WTC11 (cell line): ENCODE measurements at places on chromosomes 6 and 20. TPM values are rescaled to one million over a fixed set of nuclear protein-coding genes. Genes with fewer than 3 reads are reported as not detected.

DNA sequence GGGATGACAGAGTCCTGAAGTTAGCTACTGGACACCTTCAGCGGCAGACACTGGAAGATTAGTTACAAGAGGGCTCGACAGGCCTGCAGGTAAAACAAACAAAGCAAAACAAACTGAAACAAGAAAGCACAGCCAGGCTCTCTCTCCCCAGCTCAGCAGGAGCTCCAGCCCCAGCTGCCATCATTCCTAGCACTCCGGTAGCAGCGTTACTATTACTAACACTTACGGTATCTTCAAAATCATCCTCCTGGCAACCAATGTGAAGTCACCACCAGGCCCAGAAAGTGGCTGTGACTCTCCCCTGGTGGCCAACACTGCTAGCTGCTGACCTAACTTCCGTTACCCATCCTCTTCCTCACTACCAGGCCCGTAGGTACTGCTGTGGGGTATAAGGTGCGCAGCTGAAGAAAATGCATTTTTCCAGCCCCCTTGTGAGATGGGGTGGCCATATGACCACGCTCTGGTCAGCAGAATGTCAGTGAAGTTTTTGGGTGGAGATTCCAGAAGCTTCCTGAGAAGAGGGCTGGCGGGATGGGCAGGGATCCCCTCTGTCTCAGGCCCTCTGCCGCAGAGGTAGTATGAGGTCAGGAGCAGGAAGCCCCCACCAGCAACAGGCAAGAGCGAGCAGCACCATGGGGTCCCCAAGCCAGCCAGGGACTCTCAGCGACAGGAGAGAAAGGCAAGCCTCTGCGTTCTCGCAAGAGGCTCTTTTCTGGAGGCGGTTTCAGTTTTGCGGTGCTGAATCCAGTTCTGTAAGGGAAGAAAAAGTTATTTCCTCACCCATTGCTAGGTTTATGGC, 37.4 kb upstream of the TBXT start:
- no peak for DNase-seq
- no peak overlapping the region for H3K4me3 ChIP-seq
- no peak overlapping the region for H3K27ac ChIP-seq
- peaks cover 12% of the 10 kb centered on the region for H3K27me3 ChIP-seq
- H3K36me3 ChIP-seq, result no peaks in the 10 kb centered on the region

DNA sequence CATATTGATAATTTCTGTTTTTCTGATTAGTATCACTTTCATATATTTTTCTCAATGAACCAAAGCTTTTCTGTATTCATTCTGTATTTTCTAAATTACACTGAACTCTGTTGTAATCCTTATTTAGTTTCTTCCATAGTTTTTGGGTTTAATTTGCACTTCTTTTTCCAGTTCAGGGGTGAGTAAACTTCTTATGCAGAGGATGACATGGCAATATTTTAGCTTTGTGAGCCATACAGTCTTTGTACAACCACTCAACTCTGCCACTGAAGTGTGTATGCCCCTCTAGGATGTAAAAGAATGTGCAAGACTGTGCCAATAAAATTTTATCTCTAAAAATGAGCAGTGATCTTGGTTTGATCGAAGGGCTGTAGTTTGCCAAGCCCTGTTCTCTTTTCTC, 239.0 kb upstream of the CITED2 start:
- H3K27me3 ChIP-seq, result no peaks in the 10 kb centered on the region
- DNase-seq, result no peak
- H3K27ac ChIP-seq, result no peak overlapping the region

DNA sequence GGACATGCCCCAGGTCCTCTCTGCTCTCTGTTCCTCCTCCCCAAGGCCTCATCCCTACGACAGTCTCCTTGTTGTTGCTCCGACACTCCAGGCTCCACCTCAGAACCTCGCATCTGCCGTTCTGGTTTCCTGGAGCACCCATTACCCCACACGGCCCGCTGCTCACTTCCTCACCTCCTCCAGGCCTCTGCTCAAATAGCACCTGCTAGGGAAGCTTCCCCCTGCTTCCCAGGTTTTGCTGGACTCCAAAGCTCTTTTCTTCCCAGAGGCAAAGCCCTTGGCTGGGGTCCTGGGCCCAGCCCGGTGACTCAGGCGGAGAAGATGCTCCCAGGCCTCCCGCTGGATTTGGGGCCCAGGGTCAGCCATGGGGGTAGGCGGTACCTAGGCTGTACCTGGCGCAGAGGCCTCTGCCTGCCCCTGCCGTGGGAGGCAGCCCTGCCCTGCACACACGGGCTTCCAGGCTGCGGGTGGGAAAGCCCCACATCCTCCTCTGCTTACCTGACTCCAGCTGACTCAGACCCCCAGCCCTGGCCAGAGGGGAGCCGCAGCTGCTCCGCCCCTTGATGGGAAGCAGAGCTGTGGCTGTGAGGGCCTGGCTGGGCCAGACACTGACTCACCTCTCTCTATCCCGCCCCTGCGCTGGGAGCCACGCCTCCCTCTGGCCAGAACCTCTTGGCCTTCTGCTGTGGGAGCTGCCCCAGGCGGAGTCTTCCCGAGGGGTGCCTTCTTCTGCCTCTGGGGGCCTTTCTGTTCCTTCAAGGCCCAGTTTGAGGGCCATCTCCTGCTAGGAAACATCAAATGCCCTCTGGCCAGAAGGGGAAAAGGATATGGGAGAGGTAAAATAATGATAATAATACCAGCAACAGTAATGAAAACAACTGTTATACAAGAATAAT, 130.5 kb downstream of the CEBPB start:
- H3K4me3 ChIP-seq, result no peak overlapping the region
- peaks cover 14% of the 10 kb centered on the region for H3K4me1 ChIP-seq
- DNase-seq, result peak; percentile 90
- peaks cover 3% of the 10 kb centered on the region; the same call in 1 of the 2 replicates for H3K36me3 ChIP-seq
- H3K27me3 ChIP-seq, result no peaks in the 10 kb centered on the region; the same call in 1 of the 2 replicates

- no peak overlapping the region for H3K27ac ChIP-seq
- no peak for DNase-seq
Measured at GRCh38 chr6:115882174-115882573, 178.5 kb downstream of the FRK start.

- peak overlapping the region; percentile 86 for H3K4me3 ChIP-seq
- H3K4me1 ChIP-seq, result peaks cover 44% of the 10 kb centered on the region
- H3K36me3 ChIP-seq, result no peaks in the 10 kb centered on the region
- peaks cover 5% of the 10 kb centered on the region; the same call in 1 of the 2 replicates for H3K27me3 ChIP-seq
- peak overlapping the region; percentile 99 for H3K27ac ChIP-seq
Measured at GRCh38 chr6:128519132-128519930, 1.1 kb downstream of the PTPRK start.

DNA sequence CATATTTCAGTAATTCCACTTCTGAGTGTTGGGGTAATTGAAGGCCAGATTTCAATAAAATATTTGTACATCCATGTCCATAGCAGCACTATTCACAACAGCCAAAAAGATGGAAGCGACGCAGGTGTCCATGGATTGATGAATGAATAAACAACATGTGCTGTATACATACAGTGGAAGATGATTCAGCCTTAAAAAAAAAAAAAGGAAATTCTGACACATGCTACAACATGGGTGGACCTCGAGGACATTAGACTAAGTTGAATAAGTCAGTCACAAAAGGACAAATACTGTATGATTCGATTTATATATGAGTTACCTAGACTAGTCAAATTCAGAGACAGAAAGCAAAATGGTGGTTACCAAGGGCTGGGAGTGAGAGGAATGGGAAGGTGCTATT, 57.2 kb downstream of the TRAM2 start:
- no peaks in the 10 kb centered on the region for H3K27me3 ChIP-seq
- H3K27ac ChIP-seq, result peak overlapping the region; percentile 7
- H3K36me3 ChIP-seq, result peaks cover 8% of the 10 kb centered on the region
- no peak overlapping the region for H3K4me3 ChIP-seq

DNA sequence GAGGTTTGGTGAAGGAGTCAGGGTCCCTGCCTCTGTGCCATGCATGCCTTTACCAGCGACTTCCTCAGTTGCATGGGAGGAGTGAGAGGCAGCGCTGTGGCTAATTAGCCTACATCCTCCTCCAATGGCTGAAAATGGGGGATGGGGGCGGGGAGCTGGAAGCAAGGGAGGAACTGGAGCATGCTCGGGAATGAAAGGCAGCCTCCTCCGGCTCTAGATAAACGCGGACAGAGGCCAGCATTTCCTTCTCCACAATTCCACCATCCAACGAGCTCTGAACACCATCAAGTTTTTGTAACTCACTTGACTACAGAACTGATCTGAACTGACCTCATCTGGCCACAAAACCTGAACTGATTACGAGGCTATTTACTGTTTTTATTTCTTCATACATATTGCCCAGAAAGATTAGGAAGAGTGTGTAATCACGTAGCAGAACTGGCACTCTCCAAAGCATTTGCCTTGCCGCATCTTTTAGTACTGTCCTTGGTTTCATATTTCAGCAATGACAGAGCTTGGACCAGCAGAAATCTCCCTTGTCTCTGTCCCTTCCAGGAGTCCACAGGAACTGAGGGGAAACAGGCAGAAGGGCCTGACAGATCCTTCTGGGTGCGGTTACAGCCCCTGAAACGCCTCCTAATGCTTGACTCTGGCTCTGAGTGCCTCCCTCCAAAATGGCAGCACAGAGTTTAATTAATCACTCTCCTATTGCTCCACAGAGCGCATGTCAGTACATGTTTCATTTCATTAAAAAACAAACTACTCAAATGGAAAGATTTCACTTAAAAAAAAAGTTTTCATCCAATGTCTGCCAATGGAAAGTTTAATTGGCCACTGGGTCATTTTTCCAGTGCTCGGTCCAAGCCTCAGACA, 58.2 kb upstream of the TRAF3IP2 start:
- H3K4me1 ChIP-seq, result peaks cover 65% of the 10 kb centered on the region
- H3K4me3 ChIP-seq, result peak overlapping the region; percentile 50

- H3K27me3 ChIP-seq, result no peaks in the 10 kb centered on the region
- H3K36me3 ChIP-seq, result no peaks in the 10 kb centered on the region
- DNase-seq, result no peak
Measured at GRCh38 chr6:106519460-106520394, 109.6 kb downstream of the RTN4IP1 start.

DNA sequence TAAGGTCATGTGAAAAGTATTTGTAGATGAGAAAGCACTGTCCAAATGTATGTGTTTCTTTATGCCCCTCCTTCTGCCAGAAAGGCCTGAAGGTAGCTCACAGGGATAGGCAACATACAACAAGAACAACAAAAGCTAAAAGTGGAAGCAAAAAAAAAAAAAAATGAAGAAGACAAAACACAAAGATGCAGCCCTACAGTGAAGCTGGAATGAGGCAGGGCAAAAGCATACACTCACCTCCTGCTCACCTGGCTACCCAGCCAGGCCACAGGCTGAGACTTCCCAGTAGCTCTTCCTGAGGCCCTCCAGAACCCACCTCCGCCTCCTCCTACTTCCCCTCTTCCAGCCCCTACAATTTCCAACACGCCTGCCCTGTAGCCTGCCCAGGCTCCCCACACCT, 2.4 kb downstream of the UNC5CL start:
- DNase-seq, result no peak
- H3K27me3 ChIP-seq, result no peaks in the 10 kb centered on the region
- no peaks in the 10 kb centered on the region for H3K36me3 ChIP-seq
- peaks cover 15% of the 10 kb centered on the region for H3K4me1 ChIP-seq
- no peak overlapping the region for H3K27ac ChIP-seq

DNA sequence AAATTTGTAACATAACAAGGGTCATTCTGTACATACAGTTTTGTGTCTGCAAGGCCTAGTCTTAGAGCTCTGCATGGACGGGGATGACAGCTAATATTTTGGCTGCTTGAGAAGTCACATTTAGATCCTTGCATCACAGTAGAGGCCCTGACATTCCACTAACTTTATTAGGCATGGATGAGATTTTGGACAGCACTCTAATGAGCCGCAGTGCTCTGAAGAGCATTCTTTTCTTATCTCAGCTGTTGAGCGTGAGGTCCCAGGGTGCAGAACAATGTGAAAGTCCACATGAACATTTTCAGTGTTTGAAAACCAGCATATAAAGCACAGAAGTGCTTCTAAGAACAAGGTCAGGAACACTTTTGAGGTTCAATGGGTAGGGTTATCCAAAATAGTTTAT, 58.9 kb downstream of the IPCEF1 start:
- no peak overlapping the region for H3K27ac ChIP-seq
- H3K4me3 ChIP-seq, result no peak overlapping the region
- peaks cover 8% of the 10 kb centered on the region; the same call in 1 of the 2 replicates for H3K4me1 ChIP-seq

- DNase-seq, result no peak
- H3K27me3 ChIP-seq, result peaks cover 94% of the 10 kb centered on the region
- H3K4me1 ChIP-seq, result peaks cover 10% of the 10 kb centered on the region
- no peak overlapping the region for H3K4me3 ChIP-seq
- no peak overlapping the region for H3K27ac ChIP-seq
- H3K36me3 ChIP-seq, result no peaks in the 10 kb centered on the region
Measured at GRCh38 chr6:150036081-150036480, 10.7 kb upstream of the RAET1L start.

DNA sequence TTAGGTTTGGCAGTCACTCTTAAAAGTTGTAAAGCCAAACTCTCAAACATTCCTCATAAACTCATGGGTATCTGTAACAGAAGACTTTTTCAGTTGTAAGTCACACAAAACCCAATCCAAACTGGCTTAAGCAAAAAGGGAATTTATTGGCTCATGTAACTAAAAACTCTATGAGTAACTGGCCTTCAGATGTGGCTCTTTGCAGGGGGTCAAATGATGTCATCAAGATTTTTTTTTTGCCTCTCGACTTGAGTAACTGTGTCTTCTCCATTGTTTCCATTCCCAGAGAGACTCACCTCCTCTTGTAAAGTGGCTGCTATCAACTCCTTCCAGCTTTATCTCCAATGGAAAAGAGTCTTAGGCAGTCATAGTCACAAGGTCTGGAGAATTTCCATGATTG, 645.0 kb downstream of the DHX35 start:
- peaks cover 13% of the 10 kb centered on the region for H3K4me1 ChIP-seq
- peaks cover 19% of the 10 kb centered on the region for H3K27me3 ChIP-seq
- no peak overlapping the region for H3K4me3 ChIP-seq
- no peaks in the 10 kb centered on the region for H3K36me3 ChIP-seq

DNA sequence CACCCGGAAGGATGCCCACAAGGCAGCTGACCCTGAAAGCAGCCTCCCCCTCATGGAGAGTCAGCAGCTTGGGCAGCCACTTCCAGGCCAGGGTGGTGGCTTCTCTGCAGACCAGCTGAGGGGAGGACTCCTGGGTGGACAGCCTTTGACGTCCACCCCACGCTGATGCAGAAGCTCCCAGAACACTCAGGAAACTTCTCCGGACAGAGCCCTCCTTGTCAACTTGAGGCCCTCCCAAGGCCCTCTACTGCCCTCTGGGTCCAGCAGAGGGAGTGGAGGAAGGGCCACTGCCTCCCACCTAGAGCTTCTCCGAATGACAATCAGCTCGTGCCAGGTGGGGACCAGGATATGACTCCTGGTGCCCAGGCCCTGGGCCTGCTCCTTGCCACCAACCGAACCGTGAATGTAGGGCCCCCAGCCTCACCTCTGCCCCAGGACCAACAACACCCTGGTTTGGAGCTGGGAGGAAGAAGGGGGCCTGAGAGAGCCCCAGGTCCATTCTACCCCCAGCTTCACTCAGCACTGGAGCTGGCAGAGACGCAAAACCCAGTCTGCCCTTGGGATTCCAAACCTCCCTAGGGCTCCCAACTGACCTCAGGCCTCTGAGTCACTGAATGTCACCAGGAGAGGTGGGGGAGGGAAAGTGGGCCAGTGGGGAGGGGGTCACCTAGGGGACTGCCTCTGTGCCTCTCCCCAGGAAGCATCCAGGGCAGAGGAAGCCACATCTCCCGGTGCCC, 10.9 kb upstream of the SLC22A7 start:
- no peaks in the 10 kb centered on the region for H3K36me3 ChIP-seq

The EYS gene
- 0.18 TPM in 1 of 3 replicates, not detected in the others for total RNA-seq

The ZBP1 gene
- total RNA-seq, result not detected in 3 replicates

The ZKSCAN8 gene
- 21.7 to 22.9 TPM (median 22.7 TPM) in 3 replicates for total RNA-seq

The SCRT2 gene
- 0.14 to 0.20 TPM (median 0.16 TPM) in 3 replicates for total RNA-seq

The RBPJL gene
- total RNA-seq, result 0.78 to 0.85 TPM (median 0.80 TPM) in 3 replicates

The HLA-DOB gene
- 0.15 to 0.55 TPM (median 0.46 TPM) in 3 replicates for total RNA-seq

The ALDH8A1 gene
- total RNA-seq, result 0.17 to 0.46 TPM (median 0.23 TPM) in 3 replicates
